SJCRH30 (cell line): ENCODE measurements at places on chromosomes 2 and 18. TPM values are rescaled to one million over a fixed set of nuclear protein-coding genes. Genes with fewer than 3 reads are reported as not detected.

The TRPM8 gene
- total RNA-seq = 0.10 and 0.18 TPM in 2 replicates

The TMEM247 gene
- not detected in 2 replicates for total RNA-seq

The RAD51AP2 gene
- total RNA-seq = 0.02 TPM in 1 of 2 replicates, not detected in the other

The UPP2 gene
- not detected in 2 replicates for total RNA-seq

The MROH2A gene
- not detected in 2 replicates for total RNA-seq

The EMX1 gene
- total RNA-seq = not detected in 2 replicates

- DNase-seq = no peak
Observed at GRCh38 chr2:218310853-218311540, 18.7 kb upstream of the TMBIM1 start.

DNA sequence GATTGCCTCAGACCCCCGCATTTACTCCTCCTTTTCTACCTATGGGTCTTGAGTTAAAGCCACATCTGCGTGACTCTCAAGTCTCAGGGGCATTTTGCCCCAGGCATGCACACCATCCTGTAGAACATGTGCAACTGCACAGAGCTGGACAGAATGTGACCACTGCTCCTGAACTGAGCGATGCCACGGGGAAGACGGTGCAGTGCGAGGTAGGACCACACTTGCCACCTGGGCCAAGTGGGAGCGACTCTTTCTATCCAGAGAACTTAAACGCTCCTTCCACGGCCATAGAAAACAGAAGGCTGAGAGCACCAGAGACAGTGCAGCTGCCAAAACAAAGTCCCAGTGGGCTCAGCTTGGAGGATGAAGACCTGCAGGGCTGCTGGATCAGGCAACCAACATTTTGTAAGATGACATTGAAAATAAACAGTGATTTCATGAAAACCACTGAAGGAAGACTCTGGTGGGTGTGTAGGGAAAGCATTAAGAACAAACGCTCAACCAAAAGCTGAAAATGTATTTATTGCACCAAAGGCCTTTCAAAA lies 149.0 kb upstream of the HDAC4 start:
- no peak for DNase-seq

DNA sequence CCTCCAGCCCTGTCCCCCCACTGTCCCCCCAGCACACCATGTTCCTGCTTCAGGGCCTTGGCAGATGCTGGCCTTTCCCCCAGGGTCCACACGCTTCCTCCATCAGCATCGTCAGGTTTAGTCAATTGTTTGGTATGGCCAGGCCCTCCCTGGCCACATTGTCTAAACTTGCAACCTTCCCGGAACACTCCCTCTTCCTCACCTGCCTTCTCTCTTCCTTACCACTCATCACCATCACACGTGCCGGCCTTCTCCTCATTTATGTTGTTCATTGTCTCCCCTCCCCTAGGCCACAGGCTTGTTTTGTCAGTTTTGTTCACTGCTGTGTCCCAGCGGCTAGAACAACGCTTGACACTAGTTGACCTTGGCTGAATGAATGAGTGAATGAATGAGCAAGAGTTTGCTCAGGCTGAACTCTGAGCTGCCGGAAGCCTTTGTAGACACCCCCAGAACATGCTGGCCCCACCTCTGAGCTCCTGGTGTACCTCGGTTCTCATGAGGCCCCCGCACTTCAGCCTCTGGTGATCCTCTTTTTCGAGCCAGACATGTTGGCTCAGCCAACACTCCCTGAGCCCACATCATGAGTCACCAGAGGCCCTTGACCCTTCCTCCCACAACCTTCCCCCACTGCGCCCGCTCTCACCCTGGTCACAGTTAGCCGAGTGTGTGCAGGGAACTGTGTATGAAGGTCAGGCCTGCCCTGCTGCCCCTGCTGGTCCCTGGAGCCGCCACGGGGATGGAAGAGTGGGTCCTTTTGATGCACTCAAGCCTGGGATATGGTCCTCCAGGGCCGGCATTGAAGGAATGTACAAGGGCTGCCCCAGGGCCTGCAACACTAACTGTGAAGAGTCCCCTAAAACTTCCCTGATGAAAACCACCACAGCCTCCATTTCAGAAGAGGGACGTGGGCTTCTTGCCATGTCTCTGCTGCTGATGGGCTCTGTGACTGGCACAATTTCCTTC lies 57.5 kb downstream of the HS1BP3 start:
- peak; percentile 57 for DNase-seq

DNA sequence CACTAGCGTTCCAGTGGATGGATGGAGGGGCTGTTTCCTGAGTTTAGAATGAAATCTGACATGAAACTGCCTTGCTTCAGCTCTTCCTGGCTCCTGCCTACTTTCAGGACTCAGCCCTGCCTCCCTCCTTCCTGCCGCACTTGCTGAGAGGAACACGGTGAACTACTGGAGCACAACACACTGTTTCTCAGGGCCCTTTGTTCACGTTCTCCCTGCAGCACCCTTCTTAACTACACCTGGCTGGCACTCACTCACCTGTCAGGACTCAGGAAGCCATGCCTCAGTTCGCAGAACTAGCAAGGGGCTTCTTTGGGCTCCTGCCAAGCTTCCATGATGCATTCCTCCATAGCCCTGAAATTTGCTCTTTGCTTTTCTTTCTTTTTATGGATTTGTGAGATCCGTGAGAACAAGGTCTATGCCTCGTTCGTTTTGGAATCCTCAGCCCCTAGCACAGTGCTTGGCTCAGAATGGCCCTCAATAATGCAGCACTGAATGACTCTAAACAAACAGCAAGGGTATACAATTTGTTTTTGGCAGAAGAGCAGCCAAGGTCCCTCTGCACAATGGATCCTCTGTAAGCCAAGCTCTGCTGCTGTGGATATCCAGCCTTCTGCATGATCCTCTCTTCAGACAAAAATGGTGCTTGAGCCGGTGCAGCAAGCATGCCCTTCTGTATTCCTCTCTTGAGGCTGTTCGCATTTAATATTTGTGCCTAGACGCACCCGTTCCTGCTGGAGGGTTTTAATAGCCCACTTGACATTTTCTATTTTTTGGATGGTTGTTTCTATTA lies 357.0 kb downstream of the TSN start:
- no peak for DNase-seq

GRCh38 chr18:47507651-47508050 lies 256.2 kb upstream of the SKOR2 start:
- DNase-seq = no peak

DNA sequence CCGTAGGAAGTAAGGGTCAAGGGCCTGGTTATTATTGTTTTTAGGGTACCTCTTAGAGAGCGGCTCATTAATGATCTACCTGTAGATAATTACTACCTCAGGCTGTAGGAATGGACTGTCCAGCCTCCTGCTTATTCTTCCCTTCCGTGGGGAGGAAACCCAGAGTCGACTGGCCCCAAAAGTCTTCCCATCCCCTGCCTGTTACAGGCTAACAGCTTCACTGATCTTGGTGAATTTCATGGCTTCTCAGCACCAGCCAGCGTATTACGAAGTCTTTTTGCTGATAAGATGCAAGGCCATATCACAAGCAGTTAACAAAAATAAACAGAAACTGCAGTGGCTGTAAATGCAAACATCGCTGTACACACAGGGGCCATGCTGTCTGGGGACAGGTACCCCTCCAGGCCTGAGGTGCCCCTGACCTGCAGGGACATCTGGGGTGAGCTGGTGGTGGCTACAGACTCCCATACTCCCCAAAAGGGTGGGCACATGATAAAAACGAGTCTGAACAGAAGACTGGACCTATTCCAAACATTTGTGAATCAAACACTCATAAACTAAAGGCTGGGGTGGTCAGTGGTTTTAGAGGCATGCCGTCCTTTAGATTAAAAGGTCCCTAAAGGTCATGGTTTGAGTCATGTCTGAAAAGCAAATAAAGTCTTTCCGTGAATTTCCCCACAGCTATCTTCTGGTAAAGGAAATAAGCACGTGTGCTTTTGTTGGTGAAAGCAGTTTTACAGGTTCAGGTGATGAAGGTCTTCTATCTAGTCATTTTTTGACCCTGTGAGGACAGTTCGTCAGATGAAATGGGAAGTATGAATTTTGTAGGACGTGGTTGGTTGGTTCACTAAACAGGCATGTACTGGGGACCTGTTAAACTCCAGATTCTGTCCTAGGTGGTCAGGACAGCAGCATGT lies 36.7 kb downstream of the TTC39C start:
- no peak for DNase-seq

DNA sequence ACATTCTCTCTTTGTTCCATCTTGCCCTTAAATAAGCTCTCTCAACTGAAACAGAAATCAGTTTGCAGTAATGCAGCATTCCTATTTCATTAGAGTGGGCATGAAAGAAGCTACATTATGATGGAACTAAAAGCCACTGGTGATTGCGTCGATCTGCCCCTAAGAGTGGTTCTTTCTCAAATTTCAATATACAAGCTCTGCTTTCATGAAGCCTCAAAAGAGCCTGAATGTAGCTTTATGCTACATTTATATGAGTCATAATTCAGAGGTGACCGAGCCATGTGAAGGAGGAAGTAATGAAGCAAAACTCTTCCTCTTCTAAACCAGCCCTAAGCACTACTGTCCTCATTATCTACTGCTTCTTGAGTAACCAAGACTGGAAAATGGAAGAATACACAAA lies 64.8 kb upstream of the CYTIP start:
- no peak for DNase-seq

DNA sequence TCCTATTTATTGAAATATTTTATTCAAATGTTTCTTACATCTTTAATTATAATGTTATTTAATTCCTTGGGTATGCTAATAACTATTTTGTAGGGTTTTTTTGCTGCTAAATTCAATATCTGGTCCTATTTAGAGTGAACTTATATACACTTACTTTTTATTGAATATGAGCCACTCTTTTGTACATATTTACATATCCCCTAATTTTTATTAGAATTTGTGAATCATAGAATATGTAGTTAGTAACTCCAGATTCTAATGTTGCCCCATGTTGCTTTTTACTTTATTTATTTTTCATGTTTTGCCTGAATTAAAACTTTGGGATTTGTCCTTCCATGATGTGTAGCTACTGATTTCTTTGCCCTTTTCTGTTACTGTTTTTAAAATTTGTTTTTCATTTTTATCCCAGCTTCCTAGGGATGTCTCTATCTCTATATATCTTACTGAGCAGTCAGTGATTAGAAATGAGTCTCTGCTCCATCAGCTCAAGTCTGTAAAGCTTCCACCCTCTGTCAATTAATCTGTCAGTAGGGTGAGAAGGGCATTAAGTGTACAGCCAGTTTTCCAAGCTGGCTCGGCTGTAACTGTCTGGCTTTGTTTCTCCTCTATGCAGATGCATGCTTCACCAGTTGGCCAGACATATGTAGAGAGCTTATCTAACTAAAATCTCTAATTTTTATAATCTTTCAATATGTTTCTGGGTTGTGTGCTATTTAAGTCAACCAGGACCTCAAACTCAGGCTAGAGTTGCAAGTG lies 256.9 kb downstream of the CDH19 start:
- no peak for DNase-seq

- DNase-seq = no peak
Observed at GRCh38 chr18:10320791-10321190, 133.6 kb upstream of the APCDD1 start.

GRCh38 chr2:7403092-7403775 lies 486.0 kb downstream of the RNF144A start:
- DNase-seq = no peak

DNA sequence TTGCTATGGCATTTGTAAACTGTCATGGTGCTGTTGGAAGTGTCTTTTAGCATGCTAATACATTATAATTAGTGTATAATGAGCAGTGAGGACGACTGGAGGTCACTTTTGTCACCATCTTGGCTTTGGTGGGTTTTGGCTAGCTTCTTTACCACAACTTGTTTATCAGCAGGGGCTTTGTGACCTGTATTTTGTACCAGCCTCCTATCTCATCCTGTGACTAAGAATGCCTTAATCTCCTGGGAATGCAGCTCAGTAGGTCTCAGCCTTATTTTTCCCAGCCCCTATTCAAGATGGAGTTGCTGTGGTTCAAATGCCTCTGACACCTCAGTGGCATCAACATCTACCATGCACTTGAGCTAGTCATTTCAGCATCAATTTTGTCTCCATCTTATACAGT lies 29.7 kb downstream of the LYPD6 start:
- no peak for DNase-seq

- DNase-seq = no peak
Observed at GRCh38 chr2:224041554-224041953, 2.5 kb upstream of the SERPINE2 start.

DNA sequence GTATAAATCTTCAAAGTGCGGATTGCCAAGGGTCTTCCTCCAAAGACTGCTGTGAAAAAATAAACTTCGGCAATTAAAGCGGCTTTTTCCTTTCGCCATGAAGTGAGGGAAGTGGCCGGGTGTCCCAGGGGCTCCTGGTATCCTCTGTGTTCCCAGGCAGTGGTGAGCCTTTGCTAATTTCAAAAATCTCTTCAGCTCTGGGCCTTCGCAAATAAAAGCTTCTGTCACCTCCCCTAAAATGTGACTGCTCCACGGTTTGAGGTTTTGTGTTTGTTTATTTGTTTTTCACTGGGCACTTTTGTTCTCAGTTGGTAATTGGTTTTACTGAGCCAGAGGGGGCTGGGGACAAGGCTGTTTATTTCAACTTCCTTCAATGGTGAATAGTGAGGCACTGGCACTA lies 270.1 kb upstream of the POU3F3 start:
- DNase-seq = no peak

GRCh38 chr2:137963535-137964065 lies 673 bp upstream of the HNMT start:
- no peak for DNase-seq

DNA sequence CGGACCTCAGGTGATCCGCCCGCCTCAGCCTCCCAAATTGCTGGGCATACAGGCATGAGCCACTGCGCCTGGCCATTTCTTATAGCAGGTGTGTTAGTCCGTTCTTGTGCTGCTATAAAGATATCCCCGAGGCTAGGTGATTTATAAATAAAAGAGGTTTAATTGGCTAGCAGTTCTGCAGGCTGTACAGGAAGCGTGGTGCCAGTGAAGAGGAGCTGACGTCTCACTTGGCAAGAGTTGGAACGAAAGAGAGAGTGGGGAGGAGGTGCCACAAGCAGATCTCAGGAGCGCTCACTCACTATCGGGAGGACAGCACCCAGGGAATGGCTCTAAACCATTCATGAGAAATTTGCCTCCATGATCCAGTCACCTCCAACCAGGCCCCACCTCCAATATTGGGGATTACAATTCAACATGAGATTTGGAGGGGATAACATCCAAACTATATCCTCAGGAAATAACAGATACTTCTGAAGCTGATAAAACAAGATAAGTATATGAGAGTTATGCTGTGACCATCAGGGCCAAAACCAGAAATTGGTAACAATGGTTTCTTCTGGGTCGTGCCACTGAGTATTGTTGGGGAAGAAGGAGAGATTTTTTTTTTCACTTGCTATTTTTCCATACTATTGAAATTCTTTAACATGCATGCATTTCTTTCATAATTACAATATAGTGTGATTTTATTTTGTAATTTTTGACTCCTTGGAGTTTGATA lies 7.4 kb upstream of the RMC1 start:
- DNase-seq = no peak

GRCh38 chr2:169715379-169716237 lies 18.0 kb upstream of the KLHL23 start:
- no peak for DNase-seq

- DNase-seq = no peak
Observed at GRCh38 chr2:177721818-177722567, 329.4 kb downstream of the AGPS start.

GRCh38 chr2:126883666-126884040 lies 15.0 kb upstream of the TEX51 start:
- DNase-seq = no peak

- peak; percentile 50 for DNase-seq
Observed at GRCh38 chr2:109410039-109410815, 203.5 kb downstream of the SEPTIN10 start.

- no peak for DNase-seq
Observed at GRCh38 chr2:3476321-3476984, 42.9 kb downstream of the ADI1 start.

GRCh38 chr2:65358678-65359400 lies 73.6 kb downstream of the SPRED2 start:
- no peak for DNase-seq
